ENCODE measurements at places on chromosomes 2 and 18.

- no peaks in the 10 kb centered on the region for H3K27me3 ChIP-seq
- no peak for DNase-seq
- no peaks in the 10 kb centered on the region for H3K36me3 ChIP-seq
- H3K4me3 ChIP-seq = no peak overlapping the region
- no peak overlapping the region for H3K27ac ChIP-seq
These were observed 28.0 kb downstream of the LDLRAD4 start for GRCh38 chr18:13246591-13246990.

DNA sequence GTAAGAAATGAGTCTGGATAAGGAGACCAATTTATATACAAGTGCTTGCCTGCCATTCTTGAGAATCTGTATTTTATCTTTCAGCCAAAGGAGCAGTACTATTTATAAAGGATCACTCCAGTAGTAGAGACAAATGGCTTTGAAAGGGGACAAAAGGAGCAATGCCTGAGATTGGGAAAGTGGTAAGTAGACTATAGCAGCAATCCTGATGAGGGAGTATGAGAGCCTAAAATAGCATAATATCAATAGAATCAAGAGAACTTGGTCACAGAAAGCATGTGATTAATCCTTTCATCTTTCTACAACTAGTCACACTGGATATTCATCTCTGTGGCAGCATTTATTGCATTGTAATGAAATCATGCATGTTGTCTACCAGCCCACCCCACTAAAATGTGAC is 20.2 kb downstream of the NRXN1 start:
- no peaks in the 10 kb centered on the region for H3K27me3 ChIP-seq
- DNase-seq = no peak

GRCh38 chr18:59182673-59183072 is 37.3 kb upstream of the GRP start:
- H3K4me3 ChIP-seq = no peak overlapping the region
- H3K36me3 ChIP-seq = no peaks in the 10 kb centered on the region

DNA sequence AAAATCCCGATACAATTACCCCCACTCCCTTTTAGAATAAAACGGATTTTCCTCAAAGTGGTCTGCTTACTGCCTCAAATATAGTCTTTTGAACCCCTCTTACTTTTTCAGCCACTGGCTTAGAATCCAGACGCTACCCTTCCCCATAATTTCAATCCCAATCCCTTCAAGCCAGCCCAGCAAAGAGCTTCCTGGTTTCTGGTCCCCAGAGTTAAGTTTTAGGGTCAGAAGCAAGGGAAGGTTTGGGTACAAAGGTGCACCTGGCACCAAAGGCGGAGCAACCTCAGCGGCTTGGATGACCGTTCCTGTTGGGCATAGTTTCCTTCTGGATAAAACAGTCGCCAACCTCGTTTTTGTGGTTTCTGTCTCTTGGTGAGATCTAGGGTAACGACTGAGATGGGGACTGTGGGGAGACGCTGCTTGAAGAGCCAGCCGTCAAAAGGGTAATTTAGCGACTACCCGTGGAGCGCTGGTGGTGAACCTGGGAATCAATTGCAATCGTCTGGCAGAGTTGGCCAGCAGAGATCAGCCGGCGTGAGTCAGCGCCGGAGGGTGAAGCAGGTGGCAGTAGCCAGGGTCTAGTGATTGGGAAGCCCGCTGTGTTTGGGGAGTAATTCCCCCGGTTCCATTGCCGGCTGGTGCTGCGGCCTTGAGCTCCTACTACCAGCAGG is 1.6 kb downstream of the FEV start:
- peaks cover 12% of the 10 kb centered on the region for H3K36me3 ChIP-seq
- H3K27ac ChIP-seq = no peak overlapping the region
- peaks cover 66% of the 10 kb centered on the region for H3K27me3 ChIP-seq
- H3K4me3 ChIP-seq = peak overlapping the region; percentile 2

- no peak for DNase-seq
- H3K27me3 ChIP-seq = peaks cover 55% of the 10 kb centered on the region
- H3K36me3 ChIP-seq = no peaks in the 10 kb centered on the region
- H3K4me1 ChIP-seq = peaks cover 4% of the 10 kb centered on the region
- peak within 1 kb of the TSS; percentile 77 for H3K4me3 ChIP-seq
These were observed at the start of gene STEAP3 for GRCh38 chr2:119223521-119224390. Gene STEAP3, plus strand, starts transcription at chr2:119223834. Its CDS starts 7,179 bp downstream, at chr2:119231013.

DNA sequence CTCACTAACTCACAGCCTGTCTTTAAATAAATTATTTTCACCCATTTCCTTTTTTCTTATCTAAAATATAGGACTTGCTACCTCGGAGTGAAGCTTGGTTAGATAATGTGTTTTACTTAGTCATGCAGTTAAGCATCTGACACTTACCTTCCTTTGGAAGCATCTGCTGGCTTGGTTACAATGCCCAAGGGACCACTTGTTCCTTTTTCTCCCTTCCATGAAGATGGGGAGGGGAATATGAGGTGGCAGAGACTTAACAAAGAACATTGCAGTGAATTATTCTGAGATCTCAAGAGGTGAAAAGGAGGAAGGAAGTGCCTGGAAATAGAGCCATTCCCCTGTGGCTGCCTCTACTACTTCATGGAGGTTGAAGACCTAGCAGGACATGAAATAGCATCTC is 145.4 kb upstream of the FOSL2 start:
- no peaks in the 10 kb centered on the region for H3K27me3 ChIP-seq
- H3K36me3 ChIP-seq = peaks cover 2% of the 10 kb centered on the region
- DNase-seq = no peak
- peaks cover 21% of the 10 kb centered on the region for H3K4me1 ChIP-seq
- H3K4me3 ChIP-seq = no peak overlapping the region

DNA sequence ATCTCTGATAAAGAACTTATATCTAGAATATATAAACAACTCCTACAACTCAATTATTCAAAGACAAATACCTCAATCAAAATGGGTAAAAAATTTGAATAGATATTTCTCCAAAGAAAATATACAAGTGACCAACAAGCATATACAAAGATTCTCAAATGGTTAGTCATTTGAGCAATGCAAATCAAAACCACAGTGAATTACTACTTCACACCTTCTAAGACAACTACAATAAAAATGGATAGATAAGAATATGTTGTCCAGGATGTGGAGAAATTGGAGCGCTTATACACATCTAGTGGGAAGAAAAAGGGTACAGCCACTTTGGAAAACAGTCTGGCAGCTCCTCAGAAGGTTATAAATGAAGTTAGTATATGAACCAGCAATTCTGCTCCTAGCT is 332.9 kb downstream of the TGIF1 start:
- H3K4me1 ChIP-seq = peaks cover 2% of the 10 kb centered on the region
- H3K27ac ChIP-seq = no peak overlapping the region
- H3K27me3 ChIP-seq = peaks cover 35% of the 10 kb centered on the region
- no peak for DNase-seq
- H3K4me3 ChIP-seq = no peak overlapping the region

DNA sequence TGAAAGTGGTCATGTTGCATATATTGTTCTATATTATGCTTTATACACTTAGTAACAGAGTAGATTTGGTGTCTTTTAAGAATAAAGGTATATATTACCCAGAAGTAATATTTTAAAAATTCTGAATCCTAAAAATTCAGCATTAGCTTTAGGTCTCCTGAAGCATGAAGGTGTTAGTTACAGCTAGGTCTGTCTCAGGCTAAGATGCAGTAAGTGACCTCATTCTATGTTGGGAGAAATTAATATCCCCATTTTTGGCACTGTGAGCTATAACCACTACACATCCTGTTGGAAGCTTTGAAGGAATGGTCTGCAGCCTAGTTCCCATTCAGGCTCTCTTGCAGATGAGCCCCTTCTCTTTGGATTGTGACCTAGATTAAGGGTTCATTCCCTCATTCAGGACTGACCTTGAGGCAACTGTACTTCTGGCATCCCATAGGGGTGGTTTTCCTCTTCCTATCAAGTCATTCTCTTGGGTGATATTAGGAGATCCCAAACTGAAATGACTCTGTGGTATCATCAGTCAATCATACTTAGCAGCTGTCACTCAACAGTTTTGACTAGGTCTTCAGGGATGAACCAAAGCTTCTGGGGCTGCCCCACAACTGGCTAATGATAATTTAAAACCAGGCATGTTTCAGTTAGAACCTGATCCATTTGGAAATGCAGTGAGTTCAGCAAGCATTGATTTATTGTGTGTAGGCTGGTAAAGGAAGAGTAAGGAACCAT is 117.7 kb downstream of the GPD2 start:
- peaks cover 4% of the 10 kb centered on the region for H3K4me1 ChIP-seq
- H3K27me3 ChIP-seq = no peaks in the 10 kb centered on the region
- H3K27ac ChIP-seq = peak overlapping the region; percentile 37
- no peak for DNase-seq

- peaks cover 11% of the 10 kb centered on the region for H3K36me3 ChIP-seq
- peak overlapping the region; percentile 63 for H3K27ac ChIP-seq
- H3K4me3 ChIP-seq = no peak overlapping the region
- H3K4me1 ChIP-seq = peaks cover 26% of the 10 kb centered on the region
- no peak for DNase-seq
These were observed 12.4 kb upstream of the ST3GAL5 start for GRCh38 chr2:85901155-85901554.

- DNase-seq = no peak
- H3K27me3 ChIP-seq = no peaks in the 10 kb centered on the region
- no peak overlapping the region for H3K27ac ChIP-seq
- H3K4me3 ChIP-seq = no peak overlapping the region
- no peaks in the 10 kb centered on the region for H3K36me3 ChIP-seq
These were observed 12.1 kb downstream of the TGFA start for GRCh38 chr2:70541481-70542020.

DNA sequence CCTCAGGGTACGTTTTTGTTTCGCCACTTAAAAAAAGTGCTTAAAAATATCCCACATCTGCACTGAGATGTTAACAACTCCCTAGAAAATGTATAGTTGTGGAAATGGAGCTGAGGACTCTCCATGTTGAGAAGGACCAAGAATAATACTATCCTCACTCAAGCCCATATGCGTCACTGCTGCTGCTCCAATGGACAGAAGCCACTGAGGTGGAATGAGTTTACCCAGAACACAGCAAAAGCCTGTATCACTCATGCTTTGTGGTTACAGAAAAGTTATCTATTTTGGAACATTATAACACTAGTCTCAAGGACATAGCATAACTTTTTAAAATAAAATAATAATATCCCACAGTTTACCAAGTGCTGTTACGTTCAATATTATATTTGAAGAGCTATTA is 31.9 kb downstream of the DSC3 start:
- no peak for DNase-seq
- H3K4me1 ChIP-seq = no peaks in the 10 kb centered on the region
- H3K4me3 ChIP-seq = no peak overlapping the region
- H3K27me3 ChIP-seq = no peaks in the 10 kb centered on the region

DNA sequence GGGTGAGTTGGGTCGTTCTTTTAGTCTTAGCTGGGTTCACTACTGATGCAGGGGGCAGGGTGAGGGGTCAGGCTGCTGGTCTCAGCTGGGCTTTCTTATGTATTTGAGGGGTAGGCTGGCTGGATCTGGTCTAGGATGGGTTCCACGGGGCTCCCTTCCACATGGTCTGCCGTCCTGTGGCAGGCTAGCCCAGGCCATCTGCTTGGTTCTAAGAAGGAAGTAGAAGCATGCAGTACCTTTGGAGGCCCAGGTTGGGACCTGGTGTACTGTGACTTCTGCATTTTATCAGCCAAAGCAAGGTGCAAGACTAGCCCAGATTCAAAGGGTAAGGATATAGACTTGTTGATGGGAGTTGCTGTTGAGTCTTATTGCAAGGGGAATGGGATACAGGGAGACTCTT is 35.5 kb upstream of the MGAT5 start:
- no peaks in the 10 kb centered on the region for H3K27me3 ChIP-seq
- DNase-seq = no peak
- H3K36me3 ChIP-seq = peaks cover 4% of the 10 kb centered on the region
- H3K4me3 ChIP-seq = peak overlapping the region; percentile 90
- peak overlapping the region; percentile 98 for H3K27ac ChIP-seq

DNA sequence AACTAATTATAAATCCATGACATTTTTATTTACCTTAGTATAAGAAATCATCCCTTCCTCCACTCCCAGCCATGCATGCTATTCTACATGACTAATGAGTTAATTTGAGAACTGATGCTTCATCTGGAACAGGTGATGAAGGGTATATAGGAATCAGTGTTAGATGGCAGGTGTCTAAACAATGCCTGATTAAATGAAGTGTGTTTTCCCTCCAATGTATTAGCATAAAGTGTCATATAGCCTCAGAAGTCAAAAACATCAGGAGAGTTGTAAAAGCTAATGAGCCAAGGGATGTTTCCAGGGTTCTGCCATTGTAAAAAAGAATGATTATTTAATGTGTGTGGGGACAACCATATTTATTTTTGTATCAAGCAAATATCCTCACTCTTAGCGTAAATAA is 913.8 kb downstream of the DCC start:
- H3K36me3 ChIP-seq = no peaks in the 10 kb centered on the region
- no peak for DNase-seq
- H3K27ac ChIP-seq = no peak overlapping the region
- H3K4me3 ChIP-seq = no peak overlapping the region

- no peaks in the 10 kb centered on the region for H3K27me3 ChIP-seq
- no peak for DNase-seq
- no peak overlapping the region for H3K27ac ChIP-seq
These were observed 268.9 kb upstream of the TANK start for GRCh38 chr2:160891353-160891740.

DNA sequence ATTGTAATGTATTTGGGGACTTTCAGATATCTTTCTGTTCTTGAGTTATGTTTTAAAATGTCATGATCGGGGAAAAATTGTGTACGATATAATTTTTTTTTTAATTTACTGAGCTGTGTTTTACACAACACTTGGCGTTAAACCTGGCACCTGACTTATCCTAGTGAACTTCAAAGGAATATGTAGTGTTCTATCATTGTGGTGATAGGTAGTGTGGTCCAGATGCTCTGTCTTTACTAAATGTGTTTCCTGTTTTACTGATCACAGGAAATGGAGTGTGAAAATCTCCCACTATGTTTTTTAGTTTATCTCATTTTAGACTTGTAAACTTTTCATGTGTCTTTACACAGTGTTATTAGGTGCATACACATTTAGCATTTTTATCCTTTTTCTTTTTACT is 98.0 kb downstream of the SLC5A7 start:
- H3K4me1 ChIP-seq = no peaks in the 10 kb centered on the region
- no peaks in the 10 kb centered on the region for H3K36me3 ChIP-seq
- no peak overlapping the region for H3K4me3 ChIP-seq
- no peak for DNase-seq
- H3K27me3 ChIP-seq = no peaks in the 10 kb centered on the region
- H3K27ac ChIP-seq = no peak overlapping the region

DNA sequence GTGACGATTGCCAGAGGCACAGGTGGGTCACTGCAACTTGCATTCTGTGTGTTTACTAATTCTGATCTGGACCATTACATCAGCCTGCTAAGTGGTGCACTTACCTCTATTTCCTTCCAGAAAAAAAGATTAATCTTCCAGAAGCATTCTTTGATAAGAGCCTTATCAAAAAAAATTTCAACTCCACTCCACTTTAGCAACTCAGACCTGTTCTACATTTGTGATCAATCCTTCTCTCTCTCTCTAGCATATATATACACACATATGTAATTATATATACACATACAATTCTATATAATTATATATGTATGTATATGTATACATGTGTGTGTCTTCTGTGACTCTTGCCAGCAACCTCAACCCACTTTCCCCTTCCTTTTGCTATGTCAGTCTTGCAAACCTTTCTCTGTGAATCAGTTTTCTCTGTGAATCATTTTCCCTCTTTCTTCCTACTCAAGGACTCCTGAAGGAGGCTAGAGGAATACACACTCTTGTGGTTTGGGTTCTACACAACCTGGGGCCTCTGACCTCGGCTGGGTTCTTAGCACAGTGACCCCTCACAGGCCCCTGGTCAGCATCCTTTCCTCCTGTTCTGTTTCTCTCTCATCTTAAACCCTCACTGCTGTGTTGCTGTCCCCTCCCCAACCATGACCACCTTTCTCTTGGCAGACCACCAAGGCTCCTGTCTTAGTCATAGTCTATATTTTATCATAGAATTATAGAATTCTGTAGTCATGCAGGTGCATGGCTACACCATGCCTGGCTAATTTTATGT is 130.4 kb upstream of the PELI1 start:
- peaks cover 21% of the 10 kb centered on the region for H3K4me1 ChIP-seq
- peak overlapping the region; percentile 80 for H3K27ac ChIP-seq
- peaks cover 4% of the 10 kb centered on the region for H3K36me3 ChIP-seq
- DNase-seq = no peak

Data from T-helper 17 cell (primary cell).